ENCODE measurements at places on chromosomes 2 and 18.

DNA sequence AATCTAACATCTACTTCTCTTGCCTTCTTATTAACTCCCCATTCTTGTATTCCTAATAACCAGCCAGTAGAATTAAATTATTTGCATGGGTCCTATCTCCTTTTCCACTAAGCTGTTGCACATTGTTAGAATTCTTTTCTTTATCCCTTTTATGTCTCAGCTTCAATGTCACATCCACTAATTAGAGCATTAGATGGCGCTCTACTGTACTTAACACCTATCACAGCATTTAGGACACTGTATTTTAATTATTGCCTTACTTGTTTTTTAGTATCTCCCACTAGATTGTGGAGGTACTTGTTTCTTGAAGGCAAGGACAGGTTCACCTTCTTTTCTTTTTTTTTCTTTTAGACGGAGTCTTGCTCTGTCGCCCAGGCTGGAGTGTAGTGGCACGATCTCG is 3.8 kb downstream of the LIPT1 start:
- no peak for DNase-seq

- DNase-seq, result no peak
Measured at GRCh38 chr2:191351921-191352320, 106.7 kb downstream of the MYO1B start.

DNA sequence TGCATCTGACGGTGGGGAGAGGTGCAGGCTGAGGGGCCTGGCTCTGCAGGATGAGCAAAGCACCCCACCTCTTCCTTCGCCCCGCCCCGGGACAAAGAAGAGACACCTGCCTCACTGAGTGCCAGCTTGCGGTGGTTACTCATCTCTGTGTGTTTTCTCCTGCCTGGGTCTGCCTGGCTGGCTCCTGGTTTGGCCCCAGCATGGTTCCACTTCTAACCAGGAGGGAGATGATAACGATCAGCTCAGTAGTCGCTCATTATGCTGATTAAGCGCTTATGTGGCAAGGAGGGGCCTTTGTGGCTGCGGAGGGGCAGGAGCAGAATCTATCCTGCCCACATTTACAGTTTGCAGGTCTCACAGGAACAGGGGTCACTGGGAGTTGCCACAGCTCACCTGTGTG is 68.7 kb upstream of the EDAR start:
- DNase-seq, result no peak

- DNase-seq, result no peak
Measured at GRCh38 chr2:3667151-3667631, 9.2 kb downstream of the ALLC start.

- DNase-seq, result no peak
Measured at GRCh38 chr2:61774351-61774750, 79.5 kb downstream of the FAM161A start.

GRCh38 chr2:37669446-37669845 is 2.0 kb downstream of the CDC42EP3 start:
- DNase-seq, result no peak

DNA sequence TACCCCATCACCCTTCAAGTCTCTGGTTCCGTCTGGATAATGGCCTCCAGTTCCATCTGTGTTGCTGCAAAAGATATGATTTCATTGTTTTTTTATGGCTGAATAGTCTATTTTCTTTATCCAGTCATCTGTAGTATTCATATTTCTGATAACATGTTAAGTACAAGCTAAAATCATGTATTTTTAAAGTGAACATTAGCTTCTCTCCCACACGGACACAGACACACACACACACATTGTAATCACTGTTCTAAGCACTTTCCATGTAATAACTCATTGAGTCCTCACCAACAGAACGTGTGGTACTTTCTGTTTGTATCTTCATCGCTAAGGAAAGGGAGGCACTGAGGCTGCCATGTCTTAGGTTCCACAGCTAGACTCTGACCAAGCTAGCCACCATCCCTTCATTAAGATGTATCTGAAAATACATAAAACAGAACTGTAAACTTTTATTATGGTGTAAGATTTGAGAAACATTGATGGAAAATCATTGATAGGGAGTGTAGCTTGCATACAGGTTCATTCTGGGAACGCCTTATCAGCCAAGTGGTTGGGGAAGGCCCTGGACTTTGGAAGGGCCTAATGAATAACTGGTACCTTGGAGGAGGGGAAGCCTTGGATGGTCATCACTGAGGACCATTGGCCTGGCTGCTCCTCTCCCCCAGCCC is 8.1 kb downstream of the NCK2 start:
- no peak for DNase-seq

DNA sequence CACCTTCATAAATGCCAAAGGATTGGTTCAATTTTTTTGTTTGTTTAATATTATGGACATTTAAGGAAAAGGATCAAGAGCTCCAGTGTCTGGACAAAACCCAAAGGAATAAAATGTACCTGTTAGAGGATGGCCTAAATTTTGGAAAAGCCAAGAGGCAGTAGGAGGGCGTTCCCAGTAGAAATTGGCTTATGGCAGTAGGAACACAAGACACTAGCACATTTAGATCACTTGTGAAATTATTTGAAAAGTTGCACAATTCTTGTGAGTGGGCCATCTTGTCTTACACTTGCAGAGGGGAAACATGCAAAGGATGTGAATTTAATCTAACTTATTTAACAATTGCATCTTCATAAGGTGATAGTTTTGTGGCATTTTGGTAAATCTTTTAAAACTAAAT is 3.2 kb downstream of the BZW1 start:
- DNase-seq, result no peak

GRCh38 chr2:224056889-224057288 is 17.8 kb upstream of the SERPINE2 start:
- DNase-seq, result no peak

DNA sequence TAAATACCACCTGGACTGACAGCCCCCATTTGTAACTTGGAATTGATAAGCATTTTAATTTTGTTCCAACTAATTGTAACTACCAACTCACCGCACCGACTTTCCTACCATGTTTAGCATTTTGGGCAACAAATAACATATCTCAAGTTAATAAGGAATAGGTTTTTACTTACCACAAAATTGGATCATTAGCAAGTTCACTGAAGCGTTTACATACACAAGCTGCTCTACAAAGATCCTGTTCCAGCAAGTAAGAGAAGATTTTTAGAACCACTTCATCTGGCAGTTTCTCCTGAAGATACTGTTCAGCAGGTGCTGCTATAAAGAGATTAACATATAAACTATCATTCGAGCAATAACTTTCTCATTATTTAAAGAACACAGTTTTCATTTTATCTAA is 55.7 kb downstream of the MSH6 start:
- no peak for DNase-seq

DNA sequence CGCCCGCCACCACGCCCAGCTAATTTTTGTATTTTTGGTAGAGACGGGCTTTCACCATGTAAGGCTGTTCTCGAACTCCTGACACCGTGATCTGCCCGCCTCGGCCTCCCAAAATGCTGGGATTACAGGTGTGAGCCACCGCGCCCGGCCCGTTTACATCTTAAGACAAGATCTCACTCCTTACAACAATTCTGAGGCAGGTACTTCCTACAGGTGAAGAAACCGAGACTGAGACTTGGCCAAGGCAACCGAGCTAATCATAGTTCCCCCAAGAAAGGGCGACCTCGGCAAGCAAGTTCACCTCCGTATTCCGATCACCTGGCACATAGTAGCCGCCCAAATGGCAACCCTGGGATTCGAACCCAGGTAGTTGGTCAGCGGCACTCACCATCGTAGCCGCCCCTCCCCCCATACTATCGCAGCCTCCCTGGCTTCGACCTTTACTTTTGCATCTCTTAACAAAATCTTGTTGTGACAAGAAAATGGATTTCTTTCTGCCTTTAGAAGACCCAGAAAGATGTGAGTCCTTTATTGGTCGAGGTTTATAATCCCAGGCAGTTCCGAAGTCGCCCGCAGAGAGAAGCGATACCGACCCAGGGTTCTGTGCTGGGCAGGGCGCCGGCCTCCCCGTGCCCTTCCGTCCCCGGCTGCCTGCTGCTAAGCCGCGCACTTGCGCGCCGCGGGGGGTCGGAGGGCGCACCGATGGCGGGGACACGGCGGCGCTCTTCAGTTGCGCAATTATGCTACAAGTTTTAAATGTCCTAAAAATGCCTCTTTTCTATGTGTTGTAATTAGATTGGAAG is 1.1 kb upstream of the FZD5 start:
- DNase-seq, result peak; percentile 54

DNA sequence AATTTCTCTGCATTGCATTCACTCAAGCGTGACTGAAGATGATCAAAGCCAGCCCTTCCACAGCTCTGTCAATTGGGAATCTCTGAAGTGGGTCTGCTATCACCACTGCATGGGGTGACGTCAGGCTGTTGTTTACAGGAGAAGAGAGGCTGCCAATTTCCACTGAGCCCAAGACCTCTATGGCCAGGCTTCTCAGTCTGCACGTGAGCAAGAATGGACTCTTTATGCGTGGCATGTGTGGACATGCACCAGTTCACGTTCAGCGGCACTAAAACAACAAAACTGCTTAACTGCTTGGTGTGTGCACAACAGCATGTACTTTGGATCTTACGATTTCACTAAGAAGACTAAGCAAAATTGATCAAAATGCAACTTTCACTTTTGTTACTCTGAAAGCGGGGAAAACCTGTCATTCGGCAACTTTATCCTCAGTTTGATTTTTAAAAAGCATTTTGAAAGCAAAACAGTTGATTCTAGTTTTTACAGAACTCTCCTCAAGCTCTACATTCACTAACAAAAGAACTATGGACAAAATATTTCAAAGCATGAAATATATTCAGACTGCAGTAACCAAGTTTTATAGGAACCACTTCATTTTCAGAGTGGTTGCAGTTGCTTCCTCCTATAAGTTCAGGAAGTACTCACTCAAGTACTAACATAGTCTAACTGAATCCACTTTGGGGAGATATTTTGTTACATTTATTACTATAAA is 77.0 kb upstream of the SERTAD2 start:
- no peak for DNase-seq

GRCh38 chr2:6972067-6972710 is 55.0 kb downstream of the RNF144A start:
- no peak for DNase-seq

DNA sequence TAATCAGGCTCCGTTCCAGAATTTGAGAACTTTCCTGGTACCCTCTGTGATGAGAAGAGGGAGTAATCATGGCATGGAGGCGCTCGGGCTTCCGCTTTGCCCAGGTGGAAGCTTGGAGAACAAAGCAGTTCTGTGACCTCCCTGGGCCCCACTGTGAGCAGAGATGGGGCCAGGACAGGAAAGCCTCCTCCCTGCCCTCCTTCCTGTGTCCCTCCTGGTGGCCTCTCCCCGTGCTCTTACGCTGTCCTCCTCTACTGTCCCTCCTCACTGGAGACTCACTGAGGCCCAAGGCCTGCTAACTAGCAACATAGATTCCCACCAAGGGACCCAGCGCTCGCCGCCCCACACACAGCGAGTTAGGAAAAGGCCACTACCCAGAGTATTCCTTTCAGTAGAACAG is 119.8 kb downstream of the MAPK4 start:
- no peak for DNase-seq
